ENCODE measurements at places on chromosomes 11 and 22.

- DNase-seq: no peak
These were observed 17.5 kb downstream of the KCNJ5 start for GRCh38 chr11:128908391-128909246.

DNA sequence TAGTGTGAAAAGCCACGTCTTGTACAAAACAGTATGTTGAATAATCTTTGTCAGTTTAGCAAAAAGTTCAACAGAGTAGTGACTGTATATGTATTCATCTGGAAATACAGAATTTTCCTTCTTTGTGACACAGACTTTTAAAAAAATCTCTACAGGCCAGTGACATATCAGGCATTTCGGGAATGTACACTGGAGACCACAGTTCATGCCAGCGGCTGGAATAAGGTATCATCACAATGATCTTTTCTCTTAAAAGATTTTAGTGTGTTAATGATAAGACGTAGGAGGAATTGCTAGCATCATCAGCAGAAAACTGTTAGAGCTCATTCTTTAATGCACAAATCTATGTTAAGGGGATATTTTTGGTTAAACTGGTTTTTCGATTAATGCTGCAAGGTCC, 57.4 kb downstream of the BCL2L13 start:
- no peak for DNase-seq

DNA sequence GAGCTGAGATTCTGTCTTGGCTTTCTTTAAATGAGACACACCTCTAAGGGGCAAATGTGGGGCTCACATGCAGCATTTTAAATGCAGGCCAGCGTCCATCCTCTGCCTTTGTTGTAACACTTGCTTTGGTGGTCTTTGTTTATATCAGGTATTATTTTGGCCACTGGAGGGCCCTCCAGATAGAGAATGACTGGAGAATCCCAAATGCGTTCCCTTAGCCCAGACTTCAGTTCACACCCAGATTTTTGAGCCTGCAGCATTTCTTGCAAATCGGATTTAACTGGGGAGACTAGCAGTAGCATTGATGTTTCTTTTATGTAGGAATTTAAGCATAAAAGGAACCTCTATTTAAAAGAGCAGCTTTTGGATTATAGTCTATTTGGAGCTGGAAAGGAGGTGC, 200.2 kb upstream of the SORL1-AS1 start:
- no peak for DNase-seq

DNA sequence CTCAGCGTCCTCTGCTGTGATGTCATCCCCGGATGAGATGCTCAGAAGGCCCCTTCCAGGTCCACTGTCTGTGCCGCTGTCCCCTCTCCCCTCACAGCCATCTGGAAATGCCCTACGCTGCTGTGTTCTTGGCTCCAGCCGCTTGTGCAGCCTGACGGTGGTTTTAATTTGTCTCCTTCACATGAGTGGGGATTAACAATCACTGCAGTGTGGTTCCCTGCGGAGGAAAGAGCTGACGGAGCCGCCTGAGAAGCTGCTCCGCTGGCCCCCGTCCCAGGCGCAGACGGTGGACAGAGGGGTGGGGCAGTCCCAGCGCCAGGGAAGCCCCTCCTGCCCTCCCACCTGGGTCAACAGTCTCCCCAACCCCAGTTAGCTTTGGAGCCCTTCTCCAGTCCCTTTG, 67.5 kb upstream of the PHF21B start:
- no peak for DNase-seq

DNA sequence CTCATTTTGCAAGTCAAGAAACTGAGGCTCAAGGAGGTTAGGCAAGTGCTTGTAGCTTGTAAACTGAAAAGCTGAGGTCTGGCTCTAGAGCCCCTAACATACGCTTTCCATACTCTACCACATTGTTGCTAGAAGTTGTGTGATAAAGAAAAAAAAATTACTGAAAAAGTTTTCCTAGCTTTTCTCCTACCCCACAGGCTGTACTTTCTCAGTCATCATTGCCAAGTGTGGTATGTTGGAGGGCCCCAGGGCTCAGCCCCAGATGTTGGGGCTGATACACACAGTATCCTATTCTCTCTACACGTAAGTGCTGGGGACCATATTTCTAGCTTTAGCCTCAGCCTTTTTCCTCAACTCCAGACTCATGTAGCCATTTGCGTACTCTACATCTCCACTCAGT, 16.0 kb downstream of the KREMEN1 start:
- DNase-seq: no peak

DNA sequence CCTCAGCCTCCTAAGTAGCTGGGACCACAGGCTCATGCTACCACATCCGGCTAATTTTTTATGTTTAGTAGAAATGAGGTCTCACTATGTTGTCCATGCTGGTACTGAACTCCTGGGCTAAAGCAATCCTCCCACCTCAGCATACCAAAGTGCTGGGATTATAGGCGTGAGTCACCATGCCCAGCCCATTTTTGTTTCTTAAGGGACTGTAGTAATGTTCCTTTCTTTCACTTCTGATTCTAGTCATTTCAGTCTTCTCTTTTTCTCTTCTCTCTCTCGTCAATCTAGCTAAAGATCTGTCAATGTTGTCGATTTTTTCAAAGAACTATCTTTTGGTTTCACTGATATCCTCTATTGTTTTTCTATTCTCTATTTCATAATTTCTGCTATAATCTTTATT, 111.0 kb upstream of the APOA1 start:
- no peak for DNase-seq

GRCh38 chr22:28711820-28712777, 29.5 kb downstream of the CHEK2 start:
- DNase-seq: no peak

GRCh38 chr11:19929655-19930054, 217.0 kb downstream of the NAV2 start:
- no peak for DNase-seq

GRCh38 chr22:22219140-22219996, 25.2 kb upstream of the VPREB1 start:
- no peak for DNase-seq

DNA sequence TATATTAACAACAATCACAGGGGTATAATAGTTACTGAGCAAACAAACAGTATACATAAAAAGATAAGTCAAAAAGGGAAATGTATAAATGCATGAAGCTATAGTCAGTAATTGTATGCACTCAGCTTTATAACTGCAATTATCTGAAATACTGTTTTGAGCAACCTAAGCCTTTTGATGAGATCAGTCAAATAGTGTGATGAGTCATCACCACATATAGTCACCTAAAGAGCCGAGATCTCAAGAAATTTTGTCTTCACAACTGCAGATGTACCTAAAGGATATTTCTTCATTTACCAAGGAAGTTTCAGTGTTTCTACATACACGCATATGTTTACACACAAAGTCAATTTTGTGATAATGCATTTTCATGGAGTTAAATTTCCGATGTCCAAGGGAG, 5.4 kb upstream of the OR51A2 start:
- no peak for DNase-seq

DNA sequence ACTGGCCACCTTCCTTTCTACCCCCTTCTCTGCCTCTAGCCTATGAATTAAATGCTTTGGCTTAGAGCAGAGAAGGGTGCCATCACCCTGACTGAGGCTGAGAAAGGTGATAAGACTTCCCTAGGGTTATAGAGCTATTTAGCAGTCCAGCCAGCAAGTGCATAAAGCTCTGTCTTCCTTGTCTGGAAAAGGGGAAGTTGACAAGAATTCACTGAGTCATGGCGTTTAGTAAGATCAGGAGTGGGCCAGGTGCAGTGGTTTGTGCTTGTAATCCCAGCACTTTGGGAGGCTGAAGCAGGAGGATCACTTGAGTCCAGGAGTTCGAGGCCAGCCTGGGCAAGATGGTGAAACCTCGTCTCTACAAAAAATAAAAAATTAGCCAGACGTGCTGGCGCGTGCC, 63.1 kb downstream of the LHFPL7 start:
- no peak for DNase-seq

GRCh38 chr11:112044961-112045360, 19.8 kb downstream of the DLAT start:
- DNase-seq: no peak

- no peak for DNase-seq
These were observed 31.8 kb upstream of the GUCY1A2 start for GRCh38 chr11:107050121-107050520.

GRCh38 chr11:30861531-30861930, 275.4 kb upstream of the MPPED2 start:
- DNase-seq: no peak

GRCh38 chr11:550021-550745, 10.4 kb downstream of the LMNTD2 start:
- DNase-seq: no peak

- DNase-seq: no peak
These were observed 37.4 kb downstream of the MYO18B start for GRCh38 chr22:25779426-25779825.

DNA sequence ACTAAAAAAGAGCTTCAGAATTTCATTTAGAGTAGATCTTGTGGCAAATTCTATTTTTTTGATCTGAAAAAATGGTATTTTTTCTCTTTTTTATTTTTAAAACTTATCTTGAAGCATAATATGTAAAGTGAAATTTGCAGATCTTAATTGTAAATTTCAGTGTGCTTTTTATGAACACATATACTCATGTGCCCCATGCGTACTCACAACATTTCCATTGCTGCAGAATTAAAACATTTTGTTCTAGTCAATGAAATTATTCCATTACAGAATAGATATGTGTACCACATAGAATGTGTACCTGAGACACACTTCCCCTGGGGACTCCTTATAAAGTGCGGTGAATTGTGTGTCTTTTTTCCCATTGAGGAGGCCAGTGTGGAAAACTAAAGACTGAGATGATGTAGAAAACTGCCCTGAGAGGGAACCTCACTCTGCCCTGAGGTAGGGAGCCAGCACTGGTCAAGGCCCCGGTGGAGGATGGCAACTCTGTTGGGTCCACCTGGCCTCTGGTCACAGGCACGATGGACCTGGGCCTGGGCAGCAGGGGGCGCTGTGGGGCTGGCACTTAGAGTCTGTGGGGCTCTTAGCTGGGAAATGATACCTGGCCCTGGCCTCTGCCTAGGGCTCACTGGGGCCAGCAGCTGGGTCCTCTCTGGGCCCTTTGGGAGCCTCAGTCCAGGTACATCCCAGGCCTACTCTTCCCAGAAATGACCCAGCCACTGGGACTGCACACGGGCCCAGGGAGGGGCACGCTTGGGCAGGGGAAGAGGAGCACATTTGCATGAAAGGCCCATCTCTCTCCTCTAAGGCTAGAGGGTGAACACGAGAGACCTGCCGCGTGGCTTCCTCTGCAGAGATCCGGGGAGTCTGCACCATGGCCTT, 77.9 kb upstream of the TOP3B start:
- DNase-seq: peak; percentile 9

GRCh38 chr11:20122131-20122530, 38.1 kb downstream of the DBX1 start:
- DNase-seq: no peak

DNA sequence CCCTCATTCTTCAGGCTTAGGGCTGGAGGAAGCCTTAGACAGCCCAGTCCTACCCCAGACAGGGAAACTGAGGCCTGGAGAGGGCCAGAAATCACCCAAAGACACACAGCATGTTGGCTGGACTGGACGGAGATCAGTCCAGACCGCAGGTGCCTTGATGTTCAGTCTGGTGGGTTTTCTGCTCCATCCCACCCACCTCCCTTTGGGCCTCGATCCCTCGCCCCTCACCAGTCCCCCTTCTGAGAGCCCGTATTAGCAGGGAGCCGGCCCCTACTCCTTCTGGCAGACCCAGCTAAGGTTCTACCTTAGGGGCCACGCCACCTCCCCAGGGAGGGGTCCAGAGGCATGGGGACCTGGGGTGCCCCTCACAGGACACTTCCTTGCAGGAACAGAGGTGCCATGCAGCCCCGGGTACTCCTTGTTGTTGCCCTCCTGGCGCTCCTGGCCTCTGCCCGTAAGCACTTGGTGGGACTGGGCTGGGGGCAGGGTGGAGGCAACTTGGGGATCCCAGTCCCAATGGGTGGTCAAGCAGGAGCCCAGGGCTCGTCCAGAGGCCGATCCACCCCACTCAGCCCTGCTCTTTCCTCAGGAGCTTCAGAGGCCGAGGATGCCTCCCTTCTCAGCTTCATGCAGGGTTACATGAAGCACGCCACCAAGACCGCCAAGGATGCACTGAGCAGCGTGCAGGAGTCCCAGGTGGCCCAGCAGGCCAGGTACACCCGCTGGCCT, 641 bp downstream of the APOC3 start:
- no peak for DNase-seq

DNA sequence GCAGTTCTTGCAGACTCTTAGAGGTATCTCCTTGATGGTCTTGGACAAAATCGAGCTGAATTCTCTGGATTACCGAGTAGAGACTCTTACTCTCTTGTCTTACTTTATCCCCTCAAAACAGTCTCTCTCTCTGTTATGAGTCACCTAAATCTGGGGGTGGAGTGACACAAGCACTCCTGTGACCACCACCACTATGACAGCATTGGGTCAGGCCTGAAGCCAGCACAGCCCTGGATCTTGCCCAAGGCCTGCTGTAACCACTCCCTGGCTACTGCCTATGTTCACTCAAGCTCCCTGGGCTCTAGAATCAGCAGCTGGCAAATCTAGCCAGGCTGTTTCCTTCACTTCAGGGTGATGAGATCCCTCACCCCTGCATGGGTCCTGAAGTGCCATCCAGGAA, 662.5 kb downstream of the LUZP2 start:
- DNase-seq: no peak

- no peak for DNase-seq
These were observed 7.1 kb upstream of the CRYBB2 start for GRCh38 chr22:25212337-25212736.

DNA sequence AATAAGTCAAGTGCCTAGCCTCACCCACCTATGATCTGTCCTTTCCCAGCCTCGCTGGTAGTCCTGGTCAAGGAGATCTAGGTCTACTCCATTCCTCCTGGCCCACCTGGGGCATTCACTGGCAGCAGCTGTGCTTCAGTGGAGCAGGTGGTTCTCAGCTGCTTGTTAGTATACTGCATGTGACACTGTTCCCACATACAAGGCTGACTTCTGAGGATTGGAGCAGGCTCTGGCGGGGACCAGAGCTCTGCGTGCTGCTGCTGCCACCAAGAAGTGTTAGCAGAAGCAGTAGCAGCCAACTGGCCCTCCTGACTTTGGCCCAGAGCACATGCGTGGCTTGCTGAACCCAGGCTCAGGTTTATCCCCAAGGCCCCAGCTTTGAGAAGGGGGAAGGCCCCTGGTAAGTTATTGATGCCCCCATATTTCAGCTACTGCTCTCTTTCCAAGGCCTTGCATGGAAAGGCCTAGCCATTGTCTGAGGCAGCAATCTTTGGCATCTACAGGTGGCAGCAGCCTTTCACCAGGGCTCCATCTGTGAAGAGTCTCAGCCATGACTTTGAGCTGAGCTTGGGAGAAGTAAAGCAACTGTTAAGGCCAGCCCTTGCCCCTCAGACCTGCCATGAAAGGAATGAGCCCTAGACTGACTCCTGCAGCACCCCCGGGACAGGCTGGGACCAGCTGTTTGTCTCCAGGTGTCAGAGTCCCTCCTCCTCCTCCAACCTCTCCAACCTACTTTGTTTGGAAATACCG, 26.5 kb downstream of the ARHGAP1 start:
- peak; percentile 35 for DNase-seq

DNA sequence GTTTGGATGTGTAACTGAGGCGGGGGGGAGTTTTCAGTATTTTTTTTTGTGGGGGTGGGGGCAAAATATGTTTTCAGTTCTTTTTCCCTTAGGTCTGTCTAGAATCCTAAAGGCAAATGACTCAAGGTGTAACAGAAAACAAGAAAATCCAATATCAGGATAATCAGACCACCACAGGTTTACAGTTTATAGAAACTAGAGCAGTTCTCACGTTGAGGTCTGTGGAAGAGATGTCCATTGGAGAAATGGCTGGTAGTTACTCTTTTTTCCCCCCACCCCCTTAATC, 2.3 kb downstream of the MALAT1 start:
- DNase-seq: no peak

GRCh38 chr22:30077279-30077880, 2.9 kb upstream of the HORMAD2 start:
- no peak for DNase-seq

- DNase-seq: no peak
These were observed 123.6 kb downstream of the CCDC34 start for GRCh38 chr11:27239305-27239942.
